Activated T-cell treated with anti-CD3 and anti-CD28 coated beads for 1 hour (primary cell): ENCODE measurements at places on chromosomes 16 and 17.

GRCh38 chr17:37564252-37564651 lies 45.0 kb downstream of the SYNRG start:
- no peak for DNase-seq

GRCh38 chr17:9900784-9901183 lies 4.3 kb downstream of the RCVRN start:
- DNase-seq = no peak

- DNase-seq = peak; percentile 57
Observed at GRCh38 chr16:89909777-89910716, 8.6 kb upstream of the MC1R start.

GRCh38 chr16:77789085-77790008 lies 983 bp downstream of the VAT1L start:
- DNase-seq = no peak

DNA sequence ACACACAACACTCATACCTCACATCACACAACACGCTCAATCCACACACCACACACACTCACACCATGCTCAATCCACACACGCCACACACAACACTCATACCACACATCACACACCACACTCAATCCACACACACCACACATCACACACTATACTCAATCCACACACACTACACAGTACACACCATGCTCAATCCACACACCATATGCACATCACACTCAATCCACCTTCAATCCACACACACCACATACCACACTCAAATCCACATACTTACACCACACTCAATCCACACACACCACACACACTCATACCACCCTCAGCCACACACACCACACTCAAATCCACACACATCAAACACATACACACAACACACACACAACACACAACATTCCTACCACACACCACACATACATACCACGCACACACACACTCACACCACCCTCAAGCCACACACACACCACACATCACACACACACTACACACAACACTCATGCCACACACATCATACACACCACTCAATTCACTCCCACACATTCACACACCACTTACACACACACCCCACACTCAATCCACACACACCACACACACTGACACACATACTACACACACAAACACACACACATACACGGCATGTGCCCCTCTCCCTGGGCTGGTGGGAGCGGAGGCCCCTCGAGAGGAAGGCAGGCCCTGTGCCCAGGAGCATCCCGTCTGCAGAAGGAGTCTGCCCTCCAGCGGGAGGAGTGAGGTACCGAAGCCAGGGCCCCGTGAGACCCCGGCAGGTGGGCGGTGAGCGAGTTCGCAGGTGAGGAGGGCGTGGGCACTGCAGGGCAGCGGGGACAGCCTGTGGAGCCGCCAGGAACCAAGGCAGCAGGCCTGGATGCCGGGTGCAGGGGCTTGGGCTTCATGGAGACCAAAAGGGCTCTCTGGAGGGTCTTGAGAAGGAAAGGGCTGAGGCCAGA lies 33.1 kb upstream of the RPTOR start:
- no peak for DNase-seq

DNA sequence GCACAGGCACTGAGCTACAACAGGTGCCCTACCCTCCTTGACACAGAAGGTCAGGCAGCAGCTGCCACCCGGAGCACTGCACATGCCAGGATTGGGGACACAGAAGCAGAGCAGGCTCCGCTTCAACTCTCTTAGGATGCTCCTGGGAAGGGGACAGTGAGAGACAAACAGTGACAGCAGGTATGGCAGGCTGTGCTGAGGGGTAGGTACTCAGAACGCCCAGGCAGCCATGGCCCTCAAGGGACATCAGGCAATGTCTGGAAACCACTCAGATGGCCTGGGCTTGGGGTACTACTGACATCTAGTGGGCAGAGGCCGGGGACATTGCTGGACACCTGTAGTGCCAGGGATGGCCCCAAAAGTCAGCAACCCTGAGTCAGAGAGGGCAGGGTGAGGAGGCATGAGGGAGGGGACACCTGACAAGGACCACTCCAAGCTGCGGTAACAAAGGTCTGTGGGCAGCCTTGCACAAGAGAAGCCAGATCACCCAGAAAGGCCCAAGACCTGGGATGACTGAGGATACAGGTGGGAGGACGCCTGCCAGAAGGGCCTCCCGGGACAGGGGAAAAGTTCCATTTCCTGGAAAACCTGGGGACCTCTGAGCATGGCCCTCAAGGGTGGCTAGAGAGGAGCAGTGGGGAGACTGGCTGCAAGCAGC lies 21.2 kb downstream of the PEMT start:
- DNase-seq = no peak

- DNase-seq = no peak
Observed at GRCh38 chr16:81492311-81492761, 47.7 kb downstream of the CMIP start.
